Stimulated activated effector memory CD8-positive, alpha-beta T cell treated with anti-CD3 and anti-CD28 coated beads, Interleukin-12 subunit alpha, Interleukin-12 subunit beta, amount 100 ng/mL, for 72 hours (primary cell): ENCODE measurements at places on chromosomes 6 and 20.

GRCh38 chr20:38878866-38879265 lies 47.4 kb upstream of the FAM83D start:
- DNase-seq, result no peak

DNA sequence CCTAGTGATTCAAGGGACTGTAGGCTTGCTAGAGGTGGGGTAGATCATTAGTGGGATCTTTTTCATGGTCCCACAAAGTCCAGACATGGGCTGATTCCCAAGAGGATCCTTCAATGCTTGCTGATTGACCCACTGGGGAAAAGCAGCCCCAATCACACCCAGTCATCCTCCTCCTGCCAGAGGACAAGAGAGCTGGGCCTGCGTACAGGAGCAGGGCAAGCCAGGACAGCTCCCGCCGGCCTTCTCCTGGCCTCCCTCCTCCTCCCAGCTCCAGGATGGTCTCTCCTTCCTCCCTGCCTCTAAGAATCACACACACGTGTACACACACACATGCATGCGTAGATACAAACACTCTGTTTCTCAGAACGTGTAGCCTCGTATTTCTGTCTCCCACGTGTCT lies 27.0 kb downstream of the KCNK15 start:
- no peak for DNase-seq

- no peak for DNase-seq
Measured at GRCh38 chr20:31484001-31484400, 8.9 kb downstream of the REM1 start.

DNA sequence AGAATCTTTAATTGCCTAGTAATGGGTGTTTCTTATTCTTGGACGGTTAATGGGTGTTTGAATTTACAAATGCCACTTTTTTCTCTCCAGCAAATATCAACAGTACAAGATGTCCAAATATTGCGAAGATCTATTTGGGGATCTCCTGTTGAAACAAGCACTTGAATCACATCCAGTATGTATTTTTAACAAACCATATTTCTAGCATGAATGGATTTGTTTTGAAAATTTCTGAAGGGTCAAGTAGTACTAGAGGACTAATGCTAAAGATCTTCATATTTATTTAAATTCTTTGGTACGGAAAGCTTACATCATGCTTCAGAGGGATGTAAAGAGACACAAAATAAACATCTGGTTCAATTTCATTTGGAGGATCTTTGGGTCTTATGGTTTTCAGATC lies 123.9 kb upstream of the LAMP5 start:
- DNase-seq, result no peak

DNA sequence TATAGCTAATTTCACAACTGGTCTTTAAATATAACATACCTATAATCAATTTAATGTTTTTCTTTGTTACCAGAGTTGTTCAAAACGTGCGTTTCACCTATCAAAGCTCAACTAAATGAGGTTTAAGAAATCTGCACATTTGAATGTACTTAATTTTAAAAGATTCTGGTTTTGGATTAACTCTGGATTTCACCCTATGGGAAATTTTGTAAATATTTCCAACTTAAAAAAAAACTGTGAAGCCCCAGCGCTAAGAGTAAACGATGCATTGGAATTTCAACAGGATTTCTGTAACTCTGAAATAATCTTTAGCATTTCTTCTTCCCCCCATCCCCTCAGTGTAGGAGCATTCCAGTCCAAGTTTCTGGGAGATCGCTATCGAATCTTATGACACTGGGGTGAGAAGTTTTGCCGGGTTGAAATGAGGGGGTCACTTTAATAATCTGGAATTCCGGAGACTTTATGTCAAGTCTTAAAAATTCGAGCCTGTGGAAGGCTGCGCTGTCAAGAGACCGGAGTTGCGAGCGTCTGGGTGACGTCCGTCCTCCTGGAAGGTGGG lies 643 bp upstream of the MAP3K4 start:
- no peak for DNase-seq

- DNase-seq, result no peak
Measured at GRCh38 chr20:63314566-63315239, 21.7 kb downstream of the COL20A1 start.

GRCh38 chr6:143941852-143942627 lies 66.0 kb downstream of the PLAGL1 start:
- DNase-seq, result peak; percentile 36

- no peak for DNase-seq
Measured at GRCh38 chr6:79377888-79378348, 143.4 kb upstream of the HMGN3 start.

DNA sequence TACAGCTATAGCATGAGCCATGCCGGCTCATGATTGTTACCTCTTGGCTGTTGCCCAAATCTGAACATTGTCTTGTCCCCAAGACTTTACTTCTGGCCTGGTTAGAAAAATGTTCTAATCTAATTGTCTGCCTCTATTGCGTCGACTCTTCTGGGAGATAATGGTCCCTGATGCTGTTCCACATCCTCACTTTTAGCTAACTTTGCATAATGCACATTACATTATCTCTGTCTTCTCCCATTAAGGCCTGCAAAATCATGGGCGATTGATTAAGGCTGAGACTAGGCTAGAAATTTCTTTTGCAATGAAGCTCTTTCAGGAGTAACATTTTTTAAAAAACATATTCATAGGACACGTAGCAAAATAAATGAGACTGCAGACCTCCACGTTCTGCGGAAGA lies 961.0 kb downstream of the KIF16B start:
- no peak for DNase-seq

- DNase-seq, result no peak
Measured at GRCh38 chr20:20806121-20807095, 94.0 kb upstream of the RALGAPA2 start.

DNA sequence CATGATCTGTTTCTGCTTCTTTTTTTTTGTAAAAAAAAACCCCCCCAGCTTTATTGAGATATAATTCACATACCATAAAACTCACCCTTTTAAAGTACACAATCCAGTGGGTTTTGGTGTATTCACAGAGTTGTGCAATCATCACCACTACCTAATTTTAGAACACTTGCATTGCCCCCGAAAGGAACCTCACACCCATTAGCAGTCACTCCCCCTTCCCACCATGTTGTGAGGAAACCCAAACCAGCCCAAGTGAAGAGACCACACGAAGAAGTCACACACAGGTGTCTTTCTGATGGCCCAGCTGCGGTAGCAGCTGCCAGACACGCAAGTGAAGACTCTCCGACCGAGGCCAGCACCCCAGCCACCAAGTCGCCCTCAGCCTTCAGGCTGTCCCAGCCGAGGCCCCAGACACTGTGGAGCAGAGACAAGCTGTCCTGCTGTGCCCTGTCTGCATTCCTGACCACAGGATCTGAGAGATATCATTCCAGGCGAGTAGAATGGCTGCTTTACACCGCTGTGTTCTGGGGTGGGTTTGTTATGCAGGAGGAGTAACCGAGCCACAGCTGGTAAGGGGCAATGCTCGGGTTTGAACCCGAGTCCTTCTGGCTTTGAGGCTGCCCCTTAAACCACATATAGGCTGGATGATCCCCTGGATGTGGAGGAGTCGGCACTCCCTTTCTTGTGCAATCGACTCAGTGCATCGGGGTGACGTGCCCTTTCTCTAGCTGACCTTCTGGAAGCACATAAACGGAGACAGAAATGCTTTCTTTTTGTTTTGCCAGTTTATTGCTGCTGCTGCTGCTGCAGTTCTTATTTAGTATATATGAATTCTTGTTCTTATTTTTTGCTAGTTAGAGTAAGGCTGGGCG lies 59.1 kb upstream of the PTPN1 start:
- peak; percentile 65 for DNase-seq
